ENCODE measurements at places on chromosomes 5 and 9.

- no peaks in the 10 kb centered on the region for H3K27me3 ChIP-seq
- DNase-seq, result no peak
- no peaks in the 10 kb centered on the region for H3K36me3 ChIP-seq
- no peaks in the 10 kb centered on the region for H3K4me1 ChIP-seq
- H3K4me3 ChIP-seq, result no peak overlapping the region
Observed at GRCh38 chr9:82726424-82727276, 336.3 kb downstream of the RASEF start.

- peak; percentile 5 for DNase-seq
- H3K4me1 ChIP-seq, result no peaks in the 10 kb centered on the region
- no peak overlapping the region for H3K4me3 ChIP-seq
- peaks cover 47% of the 10 kb centered on the region for H3K36me3 ChIP-seq
Observed at GRCh38 chr9:97470076-97470475, 31.4 kb upstream of the TMOD1 start.

DNA sequence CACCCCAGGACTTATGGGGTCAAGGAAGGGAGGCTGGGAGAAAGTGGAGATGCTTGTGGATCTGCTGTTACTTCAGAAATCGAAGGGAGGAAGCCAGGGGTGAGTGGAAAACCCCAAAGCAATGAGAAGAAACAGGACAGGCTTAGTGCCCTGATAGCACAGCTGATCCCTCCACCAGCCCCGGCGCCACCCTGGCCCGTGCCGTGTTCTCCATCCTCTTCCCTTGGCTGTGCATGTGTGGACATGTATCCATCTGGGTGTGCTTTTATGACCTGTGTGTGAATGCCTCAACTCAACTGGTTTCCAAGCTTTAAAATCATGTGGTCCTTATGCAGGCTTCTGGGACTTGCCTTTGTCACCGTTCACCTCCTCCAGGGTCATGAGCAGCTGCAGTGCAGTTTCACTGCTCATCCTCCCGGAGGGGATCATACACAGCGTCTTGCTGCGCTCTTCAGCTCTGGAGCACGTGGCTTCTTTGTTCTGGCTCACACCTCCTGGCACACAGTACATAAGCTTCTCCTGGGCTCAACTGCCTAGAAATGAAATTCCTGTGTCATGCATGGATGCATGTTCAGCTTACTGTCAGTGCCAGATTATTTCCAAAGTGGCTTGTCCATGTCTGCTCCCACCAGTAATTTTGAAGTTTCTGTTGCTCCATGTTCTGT is 58.2 kb downstream of the IPPK start:
- H3K27ac ChIP-seq, result no peak overlapping the region
- no peaks in the 10 kb centered on the region for H3K27me3 ChIP-seq
- H3K4me1 ChIP-seq, result no peaks in the 10 kb centered on the region
- no peak for DNase-seq
- no peak overlapping the region for H3K4me3 ChIP-seq

- no peak overlapping the region for H3K27ac ChIP-seq
- H3K4me1 ChIP-seq, result no peaks in the 10 kb centered on the region
- H3K36me3 ChIP-seq, result no peaks in the 10 kb centered on the region
- H3K27me3 ChIP-seq, result no peaks in the 10 kb centered on the region
- H3K4me3 ChIP-seq, result no peak overlapping the region
Observed at GRCh38 chr9:119086590-119086989, 282.6 kb downstream of the BRINP1 start.

DNA sequence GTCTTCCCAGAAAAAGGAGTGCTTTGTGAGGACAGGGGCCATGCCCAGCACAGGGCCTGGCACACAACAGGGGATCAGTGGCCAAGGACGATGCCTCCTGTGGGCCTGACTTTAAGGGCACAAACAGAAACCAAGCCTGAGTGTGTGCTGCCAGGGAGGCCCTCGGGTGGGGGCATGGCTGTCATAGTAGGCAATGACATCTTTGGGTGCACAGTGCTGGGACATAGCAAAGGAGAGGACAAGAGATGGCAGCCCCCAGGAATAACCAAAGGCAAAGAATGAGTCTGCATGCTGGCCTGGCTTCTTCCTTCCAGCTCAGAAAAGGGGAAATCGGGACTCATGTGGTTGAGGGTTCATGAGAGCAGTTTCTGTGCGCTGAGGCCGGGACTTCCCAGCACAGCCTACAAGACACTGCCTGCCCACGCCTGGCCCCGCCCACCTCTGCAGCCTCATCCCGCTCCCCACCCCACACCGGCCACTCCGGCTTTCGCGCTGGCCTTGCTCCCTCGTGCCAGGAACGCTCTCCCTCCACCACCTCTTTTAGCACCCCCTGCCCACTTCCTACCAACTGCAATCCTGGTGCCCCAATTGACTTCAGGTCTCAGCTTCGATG is 13.8 kb upstream of the LHX2 start:
- no peak overlapping the region for H3K27ac ChIP-seq
- peaks cover 9% of the 10 kb centered on the region for H3K4me1 ChIP-seq
- no peak for DNase-seq
- no peaks in the 10 kb centered on the region for H3K36me3 ChIP-seq

DNA sequence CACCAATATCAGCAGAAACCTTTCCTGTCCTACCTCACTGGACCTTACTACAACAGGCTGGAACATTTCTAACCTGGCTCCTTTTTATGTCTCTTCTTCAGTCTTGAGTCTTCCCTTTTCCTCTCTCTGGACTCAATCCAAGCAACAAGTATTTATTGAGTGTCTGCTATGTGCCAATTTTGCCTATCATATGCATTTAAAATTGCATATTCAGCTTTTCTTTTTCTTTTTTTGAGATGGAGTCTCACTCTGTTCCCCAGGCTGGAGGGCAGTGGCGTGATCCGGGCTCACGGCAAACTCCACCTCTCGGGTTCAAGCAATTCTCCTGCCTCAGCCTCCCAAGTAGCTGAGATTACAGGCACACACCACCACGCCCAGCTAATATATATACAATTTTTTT is 65.8 kb downstream of the MEIKIN start:
- DNase-seq, result no peak
- H3K4me3 ChIP-seq, result no peak overlapping the region
- H3K4me1 ChIP-seq, result no peaks in the 10 kb centered on the region
- peaks cover 8% of the 10 kb centered on the region for H3K27me3 ChIP-seq
- no peaks in the 10 kb centered on the region for H3K36me3 ChIP-seq
- H3K27ac ChIP-seq, result no peak overlapping the region

DNA sequence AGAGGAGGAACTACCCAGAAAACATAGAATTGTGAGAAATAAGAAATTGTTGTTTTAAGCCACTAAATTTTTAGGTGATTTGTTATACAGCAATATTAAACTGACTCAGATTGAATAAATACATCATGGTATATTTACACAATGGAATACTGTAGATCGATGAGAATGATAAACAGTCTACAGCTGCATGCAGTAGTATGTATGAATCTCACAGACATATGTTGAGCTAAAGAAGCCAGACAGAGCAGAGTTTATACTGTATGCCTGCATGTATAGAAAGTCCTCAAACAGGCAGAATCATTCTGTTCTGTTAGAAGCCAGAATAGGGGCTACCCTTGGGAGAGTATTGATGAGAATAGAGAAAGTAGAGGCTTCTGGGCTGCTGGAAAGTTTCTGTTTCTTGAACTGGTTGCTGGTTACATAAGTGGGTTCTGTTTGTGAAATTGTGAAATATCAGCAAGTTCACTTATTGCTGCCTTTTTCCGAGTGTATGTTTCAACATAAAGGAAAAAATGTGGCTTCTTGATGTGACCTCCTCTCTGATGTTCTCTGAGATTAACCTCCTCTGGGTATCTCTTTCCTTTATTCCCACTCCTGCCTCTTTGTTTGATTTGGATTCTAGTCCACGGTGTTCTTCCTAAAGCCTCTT is 9.6 kb downstream of the KIAA1958 start:
- no peaks in the 10 kb centered on the region for H3K27me3 ChIP-seq
- H3K4me3 ChIP-seq, result no peak overlapping the region
- peaks cover 3% of the 10 kb centered on the region for H3K36me3 ChIP-seq
- H3K4me1 ChIP-seq, result no peaks in the 10 kb centered on the region
- no peak for DNase-seq

GRCh38 chr9:99326112-99326916 is 104.2 kb downstream of the SEC61B start:
- H3K4me1 ChIP-seq, result no peaks in the 10 kb centered on the region
- H3K27ac ChIP-seq, result no peak overlapping the region
- no peak overlapping the region for H3K4me3 ChIP-seq
- no peaks in the 10 kb centered on the region for H3K36me3 ChIP-seq

GRCh38 chr9:76034049-76034448 is 143.6 kb downstream of the PCSK5 start:
- no peak overlapping the region for H3K4me3 ChIP-seq
- H3K4me1 ChIP-seq, result no peaks in the 10 kb centered on the region
- no peak overlapping the region for H3K27ac ChIP-seq
- DNase-seq, result no peak
- no peaks in the 10 kb centered on the region for H3K27me3 ChIP-seq

- no peak for DNase-seq
- H3K27me3 ChIP-seq, result no peaks in the 10 kb centered on the region
- no peaks in the 10 kb centered on the region for H3K4me1 ChIP-seq
- H3K27ac ChIP-seq, result no peak overlapping the region
- H3K36me3 ChIP-seq, result no peaks in the 10 kb centered on the region
Observed at GRCh38 chr5:4987431-4987830, 152.7 kb upstream of the ADAMTS16 start.

- no peaks in the 10 kb centered on the region for H3K27me3 ChIP-seq
- no peaks in the 10 kb centered on the region for H3K36me3 ChIP-seq
- no peak overlapping the region for H3K4me3 ChIP-seq
- DNase-seq, result no peak
- no peaks in the 10 kb centered on the region for H3K4me1 ChIP-seq
- no peak overlapping the region for H3K27ac ChIP-seq
Observed at GRCh38 chr5:1138445-1139245, 26.8 kb upstream of the SLC12A7 start.

DNA sequence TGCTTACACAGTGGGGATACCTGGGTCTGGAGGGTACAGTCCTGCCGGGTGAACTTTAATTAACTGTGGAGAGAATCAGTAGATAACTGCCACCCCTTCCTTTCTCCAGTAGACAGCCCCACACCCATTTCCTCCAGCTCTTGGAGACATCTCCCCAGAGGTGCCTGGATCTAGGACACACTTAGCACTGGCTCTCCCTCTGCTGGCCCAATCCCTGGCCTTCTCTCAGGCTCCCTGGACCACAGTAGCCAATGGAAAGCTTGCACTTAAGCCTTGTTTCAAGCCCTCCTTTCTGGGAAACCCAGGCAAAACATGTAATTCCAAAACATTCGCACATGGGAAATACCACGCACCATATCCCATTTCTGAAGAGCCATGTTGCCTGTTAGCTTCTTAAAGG is 169.2 kb upstream of the GAS1 start:
- no peak for DNase-seq
- no peaks in the 10 kb centered on the region for H3K27me3 ChIP-seq
- H3K4me1 ChIP-seq, result no peaks in the 10 kb centered on the region
- no peak overlapping the region for H3K4me3 ChIP-seq

DNA sequence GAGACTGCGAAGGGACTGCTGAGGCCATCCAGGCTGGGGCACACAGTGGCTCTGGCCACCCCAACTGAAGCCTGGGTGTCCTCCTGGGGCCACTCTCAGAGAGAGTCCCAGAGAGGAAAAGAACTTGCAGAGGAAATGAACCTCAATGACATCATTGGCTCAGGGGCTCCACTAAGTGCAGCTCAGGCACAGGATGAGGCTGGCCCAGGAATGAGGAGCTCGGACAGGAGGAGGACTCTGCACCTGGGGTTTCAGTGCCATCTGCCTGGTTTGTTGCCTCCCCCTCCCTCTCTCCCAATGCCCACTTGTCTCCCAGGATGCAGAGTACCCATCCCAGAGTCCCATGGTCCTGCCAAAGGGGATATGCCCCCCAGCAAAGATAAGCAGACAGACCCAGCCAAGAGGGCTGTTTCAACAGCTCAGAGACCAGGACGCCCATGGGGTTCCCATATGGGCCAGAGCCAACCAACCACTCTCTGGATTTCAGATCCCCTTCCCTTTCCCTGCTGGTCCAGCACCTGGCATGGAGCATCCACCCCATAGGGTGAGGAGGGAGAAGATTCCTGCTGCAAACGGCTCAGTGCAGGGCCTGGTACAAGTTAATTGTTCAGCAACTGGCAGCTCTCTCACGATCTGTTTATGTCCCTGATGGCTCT is 26.9 kb upstream of the OLFM1 start:
- H3K36me3 ChIP-seq, result no peaks in the 10 kb centered on the region
- DNase-seq, result no peak
- H3K4me3 ChIP-seq, result no peak overlapping the region
- H3K27me3 ChIP-seq, result no peaks in the 10 kb centered on the region
- H3K27ac ChIP-seq, result no peak overlapping the region

GRCh38 chr9:86181379-86182315 is 77.8 kb downstream of the C9orf153 start:
- H3K36me3 ChIP-seq, result no peaks in the 10 kb centered on the region
- DNase-seq, result no peak
- H3K4me3 ChIP-seq, result no peak overlapping the region
- H3K4me1 ChIP-seq, result no peaks in the 10 kb centered on the region
- no peak overlapping the region for H3K27ac ChIP-seq
- H3K27me3 ChIP-seq, result no peaks in the 10 kb centered on the region

- peaks cover 17% of the 10 kb centered on the region for H3K4me1 ChIP-seq
- H3K27me3 ChIP-seq, result no peaks in the 10 kb centered on the region
- peak overlapping the region; percentile 53 for H3K27ac ChIP-seq
- H3K4me3 ChIP-seq, result peak overlapping the region; percentile 66
- no peaks in the 10 kb centered on the region for H3K36me3 ChIP-seq
Observed at GRCh38 chr9:21096172-21096900, 18.6 kb upstream of the IFNB1 start.

GRCh38 chr9:20209391-20210340 is 412.6 kb downstream of the MLLT3 start:
- peak overlapping the region; percentile 61 for H3K27ac ChIP-seq
- peak overlapping the region; percentile 49 for H3K4me3 ChIP-seq
- peak; percentile 38 for DNase-seq
- no peaks in the 10 kb centered on the region for H3K36me3 ChIP-seq

DNA sequence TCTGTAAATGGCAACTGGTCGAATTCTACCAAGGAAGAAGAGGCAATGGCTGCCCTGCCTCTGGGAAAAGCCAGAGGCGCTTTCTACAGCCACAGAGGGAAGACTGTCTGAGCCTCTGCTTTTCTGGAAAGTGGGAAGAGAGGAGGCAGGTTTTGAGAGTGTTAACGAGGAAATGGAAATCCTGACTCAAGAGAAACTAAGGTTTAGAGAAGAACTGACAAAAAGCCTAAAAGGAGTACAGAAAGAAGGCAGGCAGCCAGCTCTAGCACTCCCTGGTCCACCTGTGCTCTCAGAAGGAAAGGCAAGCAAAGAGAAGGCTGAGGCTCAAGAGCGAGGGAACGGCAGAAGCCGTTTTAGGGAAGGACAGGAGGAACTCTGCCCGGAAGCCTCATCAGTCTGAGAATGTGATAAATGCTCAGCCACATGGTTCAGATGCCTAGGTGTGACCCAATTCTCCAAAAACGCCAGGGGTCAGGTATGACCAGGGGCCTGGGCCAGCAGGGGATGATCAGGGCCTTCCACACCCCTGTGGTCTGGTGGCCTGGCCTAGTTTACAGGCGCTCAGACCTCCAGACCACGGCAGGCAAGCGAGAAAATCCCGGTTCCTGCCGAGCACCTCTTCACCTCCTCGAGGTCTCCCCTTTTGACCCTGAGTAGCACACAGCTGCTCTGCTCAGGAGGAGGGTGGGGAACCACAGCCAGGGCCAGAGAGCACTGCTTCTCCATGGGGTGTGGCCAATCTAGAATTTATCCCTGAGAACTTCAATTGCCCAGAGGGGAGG is 79.9 kb upstream of the FBXW11 start:
- no peak overlapping the region for H3K27ac ChIP-seq
- H3K27me3 ChIP-seq, result no peaks in the 10 kb centered on the region
- H3K36me3 ChIP-seq, result peaks cover 66% of the 10 kb centered on the region

- DNase-seq, result no peak
- peak overlapping the region; percentile 82 for H3K27ac ChIP-seq
- peaks cover 30% of the 10 kb centered on the region for H3K4me1 ChIP-seq
- peak overlapping the region; percentile 68 for H3K4me3 ChIP-seq
- H3K36me3 ChIP-seq, result peaks cover 45% of the 10 kb centered on the region
- no peaks in the 10 kb centered on the region for H3K27me3 ChIP-seq
Observed at GRCh38 chr5:891837-892393, 686 bp downstream of the BRD9 start.
